ENCODE measurements at places on chromosomes 2 and 18. TPM values are rescaled to one million over a fixed set of nuclear protein-coding genes. Genes with fewer than 3 reads are reported as not detected.

LOXL3 gene
- total RNA-seq: 28.0 TPM

PSMA8 gene
- total RNA-seq: not detected

INHA gene
- 0.50 TPM for total RNA-seq

NUP35 gene
- total RNA-seq: 23.1 TPM

METTL21A gene
- 11.3 TPM for total RNA-seq

KDM3A gene
- total RNA-seq: 24.9 TPM

PLB1 gene
- 3.1 TPM for total RNA-seq

OR6B2 gene
- total RNA-seq: not detected

LYPD6 gene
- 4.4 TPM for total RNA-seq

CDKL4 gene
- total RNA-seq: 0.75 TPM

DUSP2 gene
- total RNA-seq: 2.3 TPM

NFU1 gene
- 39.2 TPM for total RNA-seq

SOS1 gene
- 13.6 TPM for total RNA-seq

ATF2 gene
- total RNA-seq: 44.6 TPM

IL1RN gene
- not detected for total RNA-seq

LRRTM4 gene
- total RNA-seq: not detected

LYG1 gene
- 0.22 TPM for total RNA-seq

AGBL5 gene
- total RNA-seq: 23.9 TPM

ALPI gene
- total RNA-seq: not detected

SCN7A gene
- 0.12 TPM for total RNA-seq

SLC4A3 gene
- 9.5 TPM for total RNA-seq

GAREM2 gene
- total RNA-seq: 0.22 TPM

FAM110C gene
- total RNA-seq: not detected

ALLC gene
- total RNA-seq: not detected

FRZB gene
- total RNA-seq: 0.12 TPM

CRYGA gene
- not detected for total RNA-seq

SPR gene
- total RNA-seq: 18.6 TPM

LRRTM1 gene
- 0.44 TPM for total RNA-seq

DYTN gene
- total RNA-seq: not detected

PLCD4 gene
- 2.6 TPM for total RNA-seq

SPP2 gene
- total RNA-seq: not detected

ONECUT2 gene
- total RNA-seq: under 0.01 TPM

SERPINB2 gene
- 2.4 TPM for total RNA-seq

MLPH gene
- total RNA-seq: 110 TPM

KIF1A gene
- total RNA-seq: not detected

G6PC2 gene
- not detected for total RNA-seq

FBXO15 gene
- 1.1 TPM for total RNA-seq

CFAP210 gene
- not detected for total RNA-seq

SALL3 gene
- total RNA-seq: not detected

CDH2 gene
- total RNA-seq: 107 TPM

SLC8A1 gene
- 53.6 TPM for total RNA-seq

SLC20A1 gene
- total RNA-seq: 122 TPM

TCF4 gene
- total RNA-seq: 68.4 TPM

SCN2A gene
- total RNA-seq: 4.1 TPM

ZNF513 gene
- 11.1 TPM for total RNA-seq

TEX44 gene
- total RNA-seq: not detected

PAX3 gene
- 0.25 TPM for total RNA-seq

MC5R gene
- total RNA-seq: not detected

EML6 gene
- total RNA-seq: 1.1 TPM

TGFBRAP1 gene
- 18.1 TPM for total RNA-seq

USP40 gene
- total RNA-seq: 46.9 TPM

LOXHD1 gene
- total RNA-seq: not detected

TRIM43 gene
- total RNA-seq: not detected
